Stimulated activated CD4-positive, alpha-beta T cell treated with anti-CD3 and anti-CD28 coated beads, TNF-alpha, amount 100 ng/mL, for 4 hours (primary cell): ENCODE measurements at places on chromosomes 5 and 9.
A peak's percentile ranks its signal among the peaks of the same experiment; 100 is the strongest.

DNA sequence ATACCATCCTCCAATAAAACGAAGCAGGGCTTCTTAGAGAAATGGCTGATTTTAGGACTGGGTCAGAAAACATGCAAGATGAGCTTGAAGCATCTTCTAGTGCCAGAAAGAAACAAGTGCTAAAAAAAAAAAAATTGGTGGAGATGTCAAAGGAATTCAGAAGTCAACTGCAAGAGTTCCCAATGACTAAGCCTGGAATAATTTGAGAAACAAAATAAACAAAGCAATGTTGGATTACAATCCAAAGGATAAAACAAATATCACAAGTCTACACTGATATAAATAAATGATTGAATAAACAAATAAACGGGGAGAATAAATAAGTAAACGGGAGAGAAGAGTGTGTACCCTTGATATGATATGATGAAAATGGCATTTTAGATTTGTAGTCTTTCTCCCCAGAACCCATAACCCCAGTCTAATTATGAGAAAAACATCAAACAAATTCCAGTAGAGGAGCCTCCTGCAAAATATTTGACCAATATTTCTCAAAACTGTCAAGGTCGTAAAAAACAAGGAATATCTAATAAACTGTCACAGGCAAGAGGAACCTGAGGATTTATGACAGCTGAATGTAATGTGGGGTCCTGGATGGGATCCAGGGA lies 63.5 kb upstream of the CCL21 start:
- no peak for DNase-seq

DNA sequence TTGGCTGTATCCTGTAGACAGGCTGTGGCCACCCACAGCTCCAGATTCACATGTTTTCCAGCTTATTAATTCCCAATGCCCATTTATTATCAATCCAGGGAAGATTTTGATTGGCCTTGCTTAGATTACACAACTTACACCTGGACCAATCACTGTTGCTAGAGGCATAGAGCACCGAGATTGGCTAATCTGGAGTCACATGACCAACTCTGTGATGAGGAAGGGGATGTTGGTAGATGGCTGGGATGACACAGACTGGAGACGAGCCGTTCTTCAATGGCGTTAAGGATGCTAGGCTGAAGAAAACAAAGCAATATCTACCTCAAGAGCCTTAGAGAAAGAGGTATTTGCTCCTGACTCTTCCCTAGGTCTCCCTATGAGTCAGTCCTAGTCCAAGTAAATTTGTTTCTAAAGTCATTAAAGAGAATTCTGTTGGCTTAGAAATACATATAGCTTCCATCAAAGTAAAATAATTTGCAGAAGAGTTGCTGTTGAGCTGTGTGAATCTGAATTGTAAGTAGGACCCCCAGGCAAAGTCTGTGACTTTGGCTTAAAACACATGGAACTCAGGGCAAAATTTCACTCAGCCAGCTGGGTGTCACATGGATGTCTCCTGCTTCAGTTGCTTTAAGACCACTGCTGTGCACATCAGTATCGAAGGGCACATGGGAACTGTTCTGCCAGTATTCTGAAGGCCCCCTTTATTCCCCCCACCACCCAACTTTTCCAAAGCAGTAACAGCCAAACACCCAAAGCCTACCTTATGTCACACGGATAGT lies 326.4 kb upstream of the KLF4 start:
- no peak for DNase-seq

DNA sequence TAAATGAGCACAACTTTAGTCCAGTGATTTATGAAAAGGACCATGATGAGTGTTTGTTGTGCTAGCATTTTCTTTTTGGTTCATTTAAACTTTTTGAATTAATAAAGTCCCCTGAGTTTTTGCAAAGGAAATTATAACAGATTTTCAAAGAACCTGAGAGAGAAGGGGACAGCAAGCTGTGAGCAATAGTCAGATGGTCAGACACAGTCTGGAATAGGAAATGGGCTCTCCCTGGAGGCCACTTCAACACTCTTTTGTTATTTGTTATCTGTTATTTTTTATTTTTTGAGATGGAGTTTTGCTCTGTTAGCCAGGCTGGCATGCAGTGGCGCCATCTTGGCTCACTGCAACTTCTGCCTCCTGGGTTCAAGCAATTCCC lies 171.1 kb downstream of the ARHGEF28 start:
- DNase-seq: no peak

GRCh38 chr9:97411789-97412625 lies at the start of gene TDRD7:
TSS of gene TDRD7 (plus strand) at chr9:97412096. CDS start at chr9:97428466, 16,370 bp downstream.
- peak; percentile 91 for DNase-seq

- no peak for DNase-seq
Measured at GRCh38 chr5:143159031-143159430, 244.5 kb downstream of the NR3C1 start.

DNA sequence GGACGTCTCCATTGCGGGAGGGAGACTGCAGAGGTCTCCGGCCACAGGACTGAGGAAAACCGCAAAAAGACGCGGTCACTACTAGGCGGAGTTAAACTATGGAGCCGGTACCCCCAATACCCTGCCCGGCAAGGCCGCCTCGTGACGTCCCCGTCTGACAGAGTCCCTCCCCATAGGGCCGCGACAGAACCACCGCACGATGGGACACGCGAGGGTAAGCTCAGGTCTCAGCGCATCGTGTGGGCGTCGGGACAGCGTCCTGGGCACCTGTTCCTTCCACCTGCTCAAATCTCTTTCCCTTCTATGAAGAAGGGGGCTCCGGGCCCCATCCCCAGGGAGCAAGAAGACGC lies 35.2 kb upstream of the GLDC start:
- peak; percentile 41 for DNase-seq

DNA sequence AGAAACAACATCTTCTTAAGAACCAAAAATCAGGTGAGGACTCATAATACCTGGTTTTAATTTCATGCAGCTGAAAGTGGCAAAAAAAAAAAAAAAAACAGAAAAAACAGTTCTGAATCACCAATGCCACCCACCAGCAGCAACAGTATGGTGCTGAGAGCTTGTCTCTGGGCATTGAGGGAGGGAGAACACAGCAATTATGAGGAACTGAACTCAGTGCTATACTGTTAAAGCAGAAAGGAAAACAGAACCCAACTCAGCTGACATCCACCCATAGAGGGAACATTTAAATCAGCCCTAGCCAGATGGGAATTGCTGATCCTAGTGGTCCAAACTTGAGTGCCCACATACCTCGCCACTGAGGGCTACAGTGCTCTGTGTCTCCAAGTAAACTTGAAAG lies 657.9 kb downstream of the ACTL7B start:
- no peak for DNase-seq
